ENCODE measurements at places on chromosomes 1 and 21.

DNA sequence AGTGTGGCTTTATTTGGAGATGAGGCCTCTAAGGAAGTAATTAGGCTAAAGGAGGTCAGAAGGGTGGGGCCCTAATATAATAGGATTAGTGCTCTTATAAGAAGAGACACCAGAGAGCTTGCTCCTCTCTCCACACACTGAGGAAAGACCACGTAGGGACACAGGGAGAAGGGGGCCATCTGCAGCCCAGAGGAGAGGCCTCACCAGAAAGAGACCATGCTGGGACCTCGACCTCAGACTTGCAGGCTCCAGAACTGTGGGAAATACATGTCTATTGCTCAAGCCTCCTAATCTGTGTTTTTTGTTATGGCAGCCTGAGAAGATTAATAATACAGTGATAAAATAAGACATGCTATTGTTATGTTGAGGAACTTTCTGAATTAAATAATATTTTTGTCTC, 8.3 kb downstream of the RCAN1 start:
- no peak for DNase-seq

GRCh38 chr1:89279011-89279466, 6.4 kb upstream of the GBP5 start:
- no peak for DNase-seq

DNA sequence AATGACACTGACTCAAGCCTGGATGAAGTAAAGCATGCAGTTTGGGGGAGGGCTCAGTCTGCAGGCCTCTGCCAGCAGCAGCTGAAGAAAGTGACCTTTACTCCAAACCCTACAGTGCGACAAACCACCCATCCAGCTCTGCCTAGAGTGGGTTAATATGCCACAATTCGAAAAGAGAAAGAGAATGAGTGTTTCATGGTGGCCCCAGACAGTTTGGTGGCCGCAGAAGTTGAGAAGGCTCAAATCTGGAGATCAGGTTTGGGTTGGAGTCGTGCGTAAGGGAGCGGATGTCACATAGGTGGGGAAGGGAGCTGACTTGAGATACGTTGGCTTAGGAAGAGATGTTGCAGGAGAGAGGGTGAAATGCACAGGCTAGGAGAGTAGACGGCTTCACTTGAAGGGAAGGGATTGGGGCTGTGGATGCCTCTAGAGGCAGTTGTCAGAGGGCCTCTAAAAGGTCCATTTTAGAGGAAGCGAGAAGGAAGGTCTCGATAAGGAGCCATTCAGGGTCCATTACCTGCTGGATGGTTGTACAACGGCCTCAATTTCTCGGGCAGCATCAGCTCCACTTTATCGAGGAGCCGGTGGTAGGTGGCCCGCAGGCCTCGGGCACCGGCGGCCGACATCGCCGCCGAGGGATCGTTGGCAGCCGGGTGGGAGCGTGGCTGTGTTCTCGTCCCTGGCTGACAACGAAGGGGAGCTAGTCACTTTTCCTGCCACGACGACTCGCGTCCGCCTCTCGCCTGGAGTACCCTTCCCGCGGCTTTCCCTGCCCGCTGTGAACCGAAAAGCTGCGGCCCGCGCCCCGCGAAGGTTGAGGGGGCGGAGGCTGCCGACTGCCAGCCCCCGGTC, 1.0 kb upstream of the DCAF6 start:
- peak; percentile 81 for DNase-seq

DNA sequence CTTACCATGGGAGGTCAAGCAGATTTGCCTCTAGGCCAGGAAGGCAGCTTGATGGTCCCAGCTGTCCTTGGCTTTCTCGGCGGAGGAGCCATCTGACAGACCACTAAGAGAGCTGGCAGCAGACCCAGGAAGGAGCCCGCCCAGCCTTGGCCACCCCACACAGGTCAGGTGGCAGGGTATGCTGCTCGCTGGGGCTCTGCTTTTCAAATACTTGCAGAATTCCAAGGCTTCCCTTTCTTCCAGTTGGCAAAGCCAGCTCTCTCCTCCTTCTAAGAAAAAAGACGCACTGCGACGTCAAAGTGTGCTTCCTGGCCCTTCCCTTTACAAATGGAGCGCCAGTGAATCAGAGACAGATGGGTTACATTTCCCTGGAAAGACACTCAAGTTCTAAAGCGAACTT, 229.4 kb downstream of the CACNA1E start:
- no peak for DNase-seq

- no peak for DNase-seq
These were observed 89.1 kb upstream of the NEGR1 start for GRCh38 chr1:72371259-72372035.

- no peak for DNase-seq
These were observed 93.1 kb downstream of the HHIPL2 start for GRCh38 chr1:222454782-222455181.

DNA sequence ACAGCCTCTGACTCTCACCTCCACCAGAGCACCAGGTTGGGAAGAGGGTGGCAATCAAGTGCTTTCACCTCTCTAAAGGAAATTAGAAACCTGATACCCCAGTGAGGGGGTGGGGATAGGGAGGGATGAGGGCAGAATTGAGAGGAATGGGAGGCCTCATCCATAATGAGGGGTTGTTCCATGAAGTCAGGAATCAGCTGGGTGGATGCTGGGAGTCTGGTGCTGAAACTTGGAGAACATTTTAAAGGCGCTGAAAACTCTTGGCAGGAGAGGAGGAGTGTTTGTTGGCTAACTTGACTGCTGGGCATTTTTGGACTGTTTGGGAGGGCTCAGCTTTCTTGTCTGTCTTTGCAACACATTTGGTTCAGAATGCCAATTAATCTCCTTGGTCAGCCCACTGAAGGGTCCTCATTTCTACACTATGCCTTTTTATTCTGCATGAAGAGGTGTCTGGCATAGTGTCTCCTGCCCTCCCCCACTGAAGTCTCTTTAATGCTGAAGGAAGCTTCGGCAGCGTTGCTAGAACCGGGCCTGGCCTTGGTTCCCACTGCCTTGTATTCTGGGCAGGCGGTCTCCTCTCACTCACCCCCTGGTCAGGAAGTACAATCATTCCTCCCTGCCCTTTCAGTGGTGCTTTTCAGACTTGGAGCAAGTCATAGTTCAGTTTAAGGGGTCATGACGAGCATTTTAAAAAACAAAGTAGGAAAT, 2.2 kb downstream of the PHGDH start:
- peak; percentile 65 for DNase-seq

DNA sequence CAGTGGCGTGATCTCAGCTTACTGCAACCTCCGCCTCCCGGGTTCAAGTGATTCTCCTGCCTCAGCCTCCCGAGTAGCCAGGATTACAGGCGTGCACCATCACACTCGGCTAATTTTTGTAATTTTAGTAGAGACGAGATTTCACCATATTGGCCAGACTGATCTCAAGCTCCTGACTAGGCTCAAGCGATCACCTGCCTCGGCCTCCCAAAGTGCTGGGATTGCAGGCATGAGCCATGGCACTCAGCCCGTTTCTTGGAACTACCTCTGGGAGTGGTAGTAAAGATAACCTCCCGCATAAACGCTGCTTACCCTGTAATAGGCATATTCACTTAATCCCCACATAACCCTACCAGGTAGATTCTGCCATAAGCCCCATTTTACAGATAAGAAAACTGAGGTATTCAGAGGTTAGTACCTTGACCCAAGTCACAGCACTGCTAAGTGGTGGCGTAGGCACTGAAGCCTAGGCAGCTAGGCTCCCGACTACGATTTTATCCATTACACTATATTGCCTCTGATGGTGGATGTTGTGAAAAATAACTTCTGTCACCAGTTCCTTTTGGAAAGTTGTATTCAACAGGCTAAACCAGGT, 143.8 kb downstream of the SDCCAG8 start:
- DNase-seq, result no peak

GRCh38 chr1:88013485-88013884, 670.6 kb upstream of the PKN2 start:
- DNase-seq, result no peak

DNA sequence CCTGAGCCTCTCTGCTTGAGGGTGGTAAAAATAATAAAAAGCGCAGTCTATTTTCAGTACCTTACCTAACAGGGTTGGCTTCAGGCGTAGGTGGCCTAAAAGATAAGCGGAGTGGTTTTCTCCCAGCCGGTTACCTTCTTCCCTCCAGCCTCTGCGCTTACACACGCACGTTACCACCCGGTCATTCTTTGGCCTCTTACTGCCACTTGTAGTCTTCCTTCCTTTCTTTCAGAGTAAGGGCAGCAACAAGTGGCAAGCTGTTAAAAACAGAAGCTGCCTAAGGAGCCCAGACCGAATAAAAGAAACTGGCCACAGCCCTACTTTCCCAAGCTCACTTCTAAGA, 35.4 kb downstream of the CLCA1 start:
- no peak for DNase-seq

DNA sequence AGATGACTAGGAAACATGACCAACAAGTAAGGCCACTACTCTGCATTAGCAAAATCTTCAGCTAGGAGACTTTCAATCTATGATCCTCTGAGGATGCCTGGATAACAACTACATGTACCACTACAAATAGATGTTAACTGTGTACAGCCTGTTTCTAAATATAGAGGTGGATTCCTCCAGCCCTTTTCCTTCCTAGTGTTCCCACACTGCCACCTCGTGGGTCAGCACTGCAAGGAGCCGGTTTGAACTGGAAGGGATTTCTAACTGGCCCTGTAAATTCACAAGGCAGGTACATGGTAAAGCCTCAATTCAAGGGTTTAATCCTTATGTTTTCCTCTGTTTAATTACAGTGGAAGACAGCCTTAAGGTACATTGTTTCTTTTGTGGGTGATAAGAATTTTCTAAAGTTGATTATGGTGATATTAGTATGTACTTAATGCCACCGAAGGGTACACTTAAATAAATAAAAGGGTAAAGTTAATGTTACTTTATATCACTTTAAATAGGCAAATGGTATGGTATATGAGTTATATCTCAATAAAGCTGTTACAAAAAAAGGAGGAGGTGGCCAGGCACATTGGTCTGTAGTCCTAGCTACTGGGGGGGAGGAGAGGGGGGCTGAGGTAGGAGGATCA, 14.4 kb downstream of the SMYD3 start:
- DNase-seq, result peak; percentile 46

- DNase-seq, result no peak
These were observed 274.6 kb downstream of the LRRC7 start for GRCh38 chr1:69842326-69842725.

- DNase-seq, result peak; percentile 5
These were observed 10.2 kb downstream of the EEIG2 start for GRCh38 chr1:108570128-108570527.

GRCh38 chr1:109269212-109269980, 13.5 kb downstream of the PSRC1 start:
- DNase-seq, result no peak

GRCh38 chr1:226337276-226337875, 28.4 kb upstream of the LIN9 start:
- no peak for DNase-seq

GRCh38 chr1:9152535-9152934, 23.6 kb upstream of the GPR157 start:
- DNase-seq, result no peak

DNA sequence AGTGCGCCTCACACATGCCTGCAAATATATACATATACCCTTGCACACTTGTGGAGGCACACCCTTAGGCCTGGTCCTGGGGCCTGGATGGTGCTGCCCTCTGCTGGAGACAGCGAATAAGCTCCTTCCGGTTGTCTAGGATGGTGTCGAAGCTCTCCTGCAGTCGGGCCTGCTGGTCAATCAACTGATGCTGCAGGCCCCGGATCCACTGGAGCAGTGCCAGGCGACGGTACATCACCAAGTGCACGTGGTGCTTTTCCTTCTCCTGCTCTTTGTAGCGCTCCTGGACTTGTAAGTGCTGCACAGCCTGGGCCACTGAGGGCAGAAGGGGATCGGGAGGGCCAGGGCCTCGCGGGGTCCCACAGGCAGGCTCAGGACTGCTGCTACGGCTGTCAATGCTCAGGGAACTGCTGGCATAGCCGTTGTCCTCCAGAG, 3.1 kb downstream of the C1orf216 start:
- DNase-seq, result peak; percentile 73

GRCh38 chr1:151024540-151025146, 11.7 kb upstream of the BNIPL start:
- DNase-seq, result peak; percentile 57

DNA sequence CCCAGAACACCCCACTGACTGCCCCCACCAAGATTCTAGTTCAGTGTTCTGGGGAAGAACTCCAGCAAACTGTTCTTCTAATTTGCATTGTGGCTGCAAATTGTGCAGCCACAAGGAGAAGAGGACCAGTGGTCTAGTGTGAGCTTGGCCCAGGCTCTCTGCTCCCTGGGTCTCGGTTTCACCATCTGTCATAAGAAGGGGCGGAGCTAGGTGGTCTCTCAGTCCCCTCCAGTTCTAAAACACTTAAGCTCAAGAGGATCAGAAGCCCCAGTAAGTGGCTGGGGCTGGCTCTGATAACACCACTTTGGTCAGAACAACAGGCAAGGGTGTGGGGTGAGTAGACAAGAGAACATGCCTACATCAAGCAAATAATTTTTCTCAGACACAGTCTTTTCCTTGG, 99.9 kb downstream of the BEND5 start:
- DNase-seq, result peak; percentile 50

- DNase-seq, result no peak
These were observed 117.5 kb downstream of the BACH1 start for GRCh38 chr21:29416268-29416667.

- DNase-seq, result no peak
These were observed 4.5 kb downstream of the KANK4 start for GRCh38 chr1:62314454-62315350.

GRCh38 chr1:225342695-225343094, 85.1 kb downstream of the LBR start:
- DNase-seq, result no peak

- DNase-seq, result no peak
These were observed 24.5 kb downstream of the TP73 start for GRCh38 chr1:3676581-3677470.

- DNase-seq, result no peak
These were observed 8.3 kb downstream of the XCL2 start for GRCh38 chr1:168535536-168535935.

DNA sequence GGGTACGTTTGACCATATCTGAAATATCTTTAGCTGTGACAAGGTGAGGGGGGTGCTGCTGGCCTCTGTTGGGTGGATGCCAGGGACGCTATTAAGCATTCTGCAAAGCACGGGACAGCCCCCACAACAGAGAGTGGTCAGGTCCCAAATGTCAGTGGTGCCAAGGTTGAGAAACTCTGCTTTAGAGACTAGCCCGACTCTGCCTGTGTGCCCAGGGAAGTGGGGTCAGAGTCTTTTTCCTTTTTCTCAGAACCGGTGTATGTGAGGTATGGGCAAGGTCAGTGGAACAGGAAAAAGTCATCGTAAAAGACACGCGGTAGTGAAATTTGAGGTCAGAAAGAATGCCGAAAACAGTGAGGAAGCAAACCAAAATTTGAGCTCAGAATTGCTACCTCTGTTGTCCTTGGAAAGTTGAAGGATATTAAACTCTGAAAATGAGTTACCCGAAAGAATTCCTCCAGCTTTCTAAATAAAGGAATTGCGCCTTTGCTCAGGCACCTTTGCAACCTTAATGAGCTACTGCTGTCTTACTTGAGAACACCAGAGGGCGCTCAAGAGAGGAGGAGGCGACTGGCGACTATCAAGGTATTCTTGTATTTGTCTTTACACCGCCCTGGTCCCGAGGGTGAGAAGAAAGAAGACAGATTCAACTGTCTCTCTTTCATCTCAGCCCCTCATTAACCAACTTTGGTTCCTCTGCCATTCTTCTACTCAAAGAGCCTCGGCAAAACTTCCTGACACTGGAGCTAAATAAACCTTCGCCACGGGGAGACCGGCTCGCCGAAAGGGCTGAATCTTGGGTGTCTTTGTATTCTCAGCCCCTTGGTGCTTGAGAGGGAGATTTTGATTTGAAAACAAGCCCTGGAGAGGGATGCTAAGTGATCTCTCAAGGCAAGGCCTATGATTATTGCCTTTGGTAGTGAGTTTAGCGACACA, 85.4 kb upstream of the OLIG2 start:
- peak; percentile 34 for DNase-seq

GRCh38 chr1:110309767-110310166, 29.4 kb upstream of the RBM15 start:
- DNase-seq, result no peak

GRCh38 chr1:228334954-228335353, 71.7 kb downstream of the TRIM11 start:
- DNase-seq, result no peak

Measured in NCI-H1092 treated with DMSO at 0.1 percent for 48 hours (cell line).